ENCODE measurements at places on chromosomes 1 and 21. TPM values are rescaled to one million over a fixed set of nuclear protein-coding genes. Genes with fewer than 3 reads are reported as not detected.

ZNF670 gene
- 2.6 TPM for total RNA-seq

MPZ gene
- 3.1 TPM for total RNA-seq

SNAP47 gene
- total RNA-seq, result 19.0 TPM

SPRR1A gene
- not detected for total RNA-seq

OVAAL gene
- not detected for total RNA-seq

C8A gene
- total RNA-seq, result not detected

- no peak for DNase-seq
Measured at GRCh38 chr1:168422203-168422847, 121.5 kb downstream of the XCL2 start.

DNA sequence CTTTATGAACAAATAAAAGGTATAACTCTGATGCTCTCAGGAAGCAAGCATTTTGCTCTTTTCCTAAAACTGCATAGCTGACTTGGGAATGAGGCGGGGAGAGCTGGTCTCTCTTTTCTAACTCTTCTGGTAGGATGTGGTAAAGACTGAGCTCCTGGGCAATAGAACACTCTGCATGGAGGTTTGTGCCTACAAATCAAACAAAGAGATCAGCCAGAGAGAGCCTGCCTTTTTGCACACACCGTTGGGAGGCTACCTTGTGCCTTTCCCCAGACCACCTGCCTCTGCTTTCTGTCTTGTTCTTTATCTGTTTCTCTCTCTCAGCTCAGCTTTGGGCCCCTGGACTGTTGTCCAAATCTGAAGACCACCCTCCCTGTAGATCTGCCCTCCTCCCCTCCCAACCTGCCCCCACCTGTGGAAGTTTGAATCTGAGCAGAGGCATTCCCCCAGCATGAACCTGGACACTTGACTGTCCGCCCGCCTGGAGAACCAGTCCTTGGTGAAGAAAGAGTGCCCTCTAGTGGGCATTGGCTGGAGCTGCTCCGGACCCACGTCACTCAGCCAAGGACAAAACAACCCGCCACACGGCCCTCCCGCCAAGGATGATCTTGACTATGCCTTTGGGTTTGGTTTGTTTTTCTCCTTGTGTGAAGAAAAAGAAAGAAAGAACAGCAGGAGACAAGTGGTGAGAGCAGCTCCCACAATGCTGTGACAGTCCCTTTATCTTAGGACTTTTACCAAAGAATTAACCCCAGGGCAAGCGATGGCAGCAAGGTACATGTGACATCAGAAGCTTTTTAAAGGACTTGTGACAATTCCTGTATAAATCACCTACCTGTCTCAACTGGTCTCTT, 228.2 kb downstream of the PBX1 start:
- peak; percentile 85 for DNase-seq

- peak; percentile 55 for DNase-seq
Measured at GRCh38 chr1:94962409-94963265, 35.7 kb upstream of the CNN3 start.

DNA sequence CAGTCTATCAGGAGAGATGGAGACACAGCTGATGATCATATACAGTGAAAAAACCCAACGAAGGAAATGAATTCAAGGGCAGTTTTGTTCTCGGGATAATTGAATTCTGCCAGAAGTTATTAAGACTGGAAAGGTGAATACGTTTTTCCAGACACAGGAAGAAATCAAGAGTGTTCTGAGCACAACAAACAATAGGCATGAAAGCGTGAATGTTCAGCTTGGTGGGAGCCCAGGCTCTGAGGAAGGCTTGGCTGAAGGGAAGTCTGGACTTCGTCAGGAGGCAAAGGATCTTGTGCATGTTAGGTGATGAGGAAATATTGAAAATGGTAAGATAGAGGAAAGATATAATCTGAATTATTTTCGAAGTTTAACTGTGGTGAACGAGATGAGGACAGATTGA, 50.4 kb downstream of the CYYR1 start:
- DNase-seq, result no peak

DNA sequence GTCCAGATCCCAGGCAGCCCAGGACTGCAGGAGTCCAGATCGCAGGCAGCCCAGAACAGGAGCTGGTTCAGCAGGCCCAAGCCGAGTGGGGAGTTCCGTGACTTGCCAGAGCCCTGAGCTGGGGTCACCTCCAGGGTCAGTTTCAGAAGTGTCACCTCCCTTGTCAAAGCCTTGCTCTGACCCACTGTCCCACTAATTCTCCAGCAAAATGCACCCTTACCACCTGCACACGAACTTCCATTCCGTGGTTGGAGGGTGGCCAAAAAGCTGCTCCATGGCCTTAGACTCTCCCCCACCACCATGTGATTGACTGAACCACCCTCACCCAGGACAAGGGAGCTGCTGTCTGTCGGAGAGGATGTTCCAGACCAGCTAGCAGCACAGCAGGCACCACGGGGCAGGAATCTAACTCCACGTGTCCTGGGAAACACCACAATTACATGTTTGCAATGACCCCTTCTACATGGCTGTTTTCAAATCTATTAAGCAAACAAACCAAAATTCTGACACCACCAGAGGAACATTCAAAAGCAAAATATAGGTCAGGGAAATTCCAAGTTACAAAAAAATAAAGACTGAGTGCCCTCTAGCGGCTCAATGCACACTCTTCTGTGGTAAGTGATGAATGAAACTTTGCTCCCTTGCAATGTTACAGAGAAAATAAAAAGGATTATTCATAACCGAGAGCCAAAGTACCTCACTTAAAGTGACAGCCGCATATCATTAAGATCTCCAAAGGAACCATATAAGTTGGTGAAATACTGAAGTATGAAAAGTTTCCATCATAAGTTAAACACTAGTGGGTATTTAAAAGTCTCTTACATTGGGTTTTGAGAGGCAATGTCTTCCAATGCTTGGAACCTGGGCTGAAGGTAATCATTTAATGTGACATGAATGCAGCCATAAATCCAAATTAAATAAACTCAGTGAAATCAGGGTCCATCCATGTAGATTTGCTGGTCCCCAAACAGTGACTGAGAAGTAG, 76.3 kb downstream of the NPHP4 start:
- DNase-seq, result no peak

Data from colonic mucosa (tissue), 4 donors.